ENCODE measurements at places on chromosomes 13 and 19.

DNA sequence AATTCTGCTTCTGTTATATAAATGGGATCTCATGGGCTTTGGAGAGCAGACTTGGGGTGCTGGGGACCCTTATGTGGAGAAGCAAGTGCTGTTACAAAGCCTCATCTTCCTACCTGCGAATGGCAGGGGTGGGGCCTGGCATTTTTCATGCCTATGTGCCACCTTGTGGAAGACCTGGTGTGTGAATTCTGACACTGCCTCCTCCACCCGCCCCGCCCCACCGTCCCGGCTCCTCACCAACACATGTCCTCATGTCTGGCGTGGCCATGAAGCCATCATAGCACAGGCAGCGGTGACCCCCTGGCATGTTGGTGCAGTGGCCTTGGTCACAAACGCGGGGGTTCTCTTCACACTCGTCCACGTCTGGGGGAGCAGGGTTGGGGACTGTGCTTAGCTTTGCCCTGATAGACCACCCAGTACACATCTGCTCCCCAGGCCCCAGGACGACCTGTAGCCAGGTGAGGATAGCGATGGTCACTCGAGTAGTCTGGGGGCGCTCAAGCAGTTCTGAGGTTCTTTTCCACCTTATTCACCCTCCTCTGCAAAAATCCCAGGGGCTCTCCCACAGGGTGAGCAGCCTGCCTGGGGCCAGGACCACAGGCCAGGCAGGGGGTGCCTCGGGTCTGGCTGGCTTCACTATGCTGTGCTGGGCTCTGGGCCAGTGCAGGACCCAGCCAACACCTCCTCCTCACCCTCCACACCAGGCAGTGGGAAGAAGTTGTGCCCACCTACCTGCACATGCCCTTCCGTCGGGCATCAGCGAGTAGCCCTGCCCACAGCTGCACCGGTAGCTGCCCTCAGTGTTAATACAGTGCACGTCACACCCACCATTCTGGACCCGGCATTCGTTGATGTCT lies 32.7 kb downstream of the FBN3 start:
- DNase-seq, result no peak

DNA sequence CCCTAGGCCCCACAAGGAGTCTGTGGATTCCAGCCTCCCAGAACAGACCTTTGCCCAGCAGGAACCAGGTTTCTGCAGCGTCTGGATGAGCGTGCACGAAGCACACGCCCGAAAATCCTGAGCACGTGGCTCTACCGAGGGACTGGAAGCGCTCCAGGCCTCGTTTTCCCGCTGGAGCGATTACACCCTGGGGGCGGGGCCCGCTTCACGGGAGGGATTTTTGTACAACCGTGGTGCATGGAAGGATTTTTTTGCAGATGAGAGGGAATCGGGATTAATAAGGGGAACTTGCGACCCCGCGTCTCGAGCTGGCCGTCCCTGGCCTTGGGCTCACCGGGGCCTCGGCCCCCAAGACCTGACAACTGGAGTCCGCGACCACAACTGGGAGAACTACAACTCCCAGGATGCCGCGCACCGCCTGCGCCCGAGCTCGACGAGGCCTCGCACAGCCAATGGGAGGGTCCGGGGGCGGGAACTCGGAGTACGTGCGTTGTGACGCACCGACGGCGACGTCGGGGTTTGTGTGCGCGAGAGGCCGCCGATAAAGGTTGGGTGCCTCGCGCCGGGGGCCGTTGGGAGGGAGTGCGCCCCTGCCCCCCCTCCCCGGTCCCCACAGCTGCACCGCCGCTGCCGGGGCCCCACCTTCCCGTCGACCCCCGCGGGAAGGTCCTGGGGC lies at the start of gene ZNF628:
ZNF628 (plus strand) TSS at position 518 of the 676 bp plus-strand sequence. CDS start 3,294 bp downstream, outside the sequence.
- DNase-seq, result peak; percentile 99

- no peak for DNase-seq
These were observed 4.5 kb downstream of the LACC1 start for GRCh38 chr13:43884222-43884621.

- DNase-seq, result no peak
These were observed 2.9 kb downstream of the KLF2 start for GRCh38 chr19:16327501-16327900.

DNA sequence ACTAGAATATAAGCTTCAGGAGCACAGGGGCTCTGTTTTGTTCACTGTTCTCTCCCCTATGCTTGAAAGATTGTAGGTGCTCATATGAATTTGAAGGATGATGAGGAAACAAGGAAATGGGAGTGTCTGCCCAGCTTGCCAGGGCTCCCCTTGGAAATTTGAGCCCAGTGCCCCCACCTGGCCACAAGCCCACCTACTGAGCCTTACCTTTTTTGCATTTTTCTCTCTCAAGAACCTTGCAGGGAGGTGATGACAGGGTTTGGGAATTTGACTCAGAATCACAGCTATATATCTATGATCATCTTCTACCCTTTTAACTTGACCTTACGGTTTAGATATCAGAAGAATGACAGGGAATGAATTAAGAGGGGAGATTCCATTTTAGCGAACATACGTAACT lies 33.8 kb downstream of the SERP2 start:
- no peak for DNase-seq

- no peak for DNase-seq
These were observed 45.6 kb downstream of the ZNF283 start for GRCh38 chr19:43872547-43873336.

DNA sequence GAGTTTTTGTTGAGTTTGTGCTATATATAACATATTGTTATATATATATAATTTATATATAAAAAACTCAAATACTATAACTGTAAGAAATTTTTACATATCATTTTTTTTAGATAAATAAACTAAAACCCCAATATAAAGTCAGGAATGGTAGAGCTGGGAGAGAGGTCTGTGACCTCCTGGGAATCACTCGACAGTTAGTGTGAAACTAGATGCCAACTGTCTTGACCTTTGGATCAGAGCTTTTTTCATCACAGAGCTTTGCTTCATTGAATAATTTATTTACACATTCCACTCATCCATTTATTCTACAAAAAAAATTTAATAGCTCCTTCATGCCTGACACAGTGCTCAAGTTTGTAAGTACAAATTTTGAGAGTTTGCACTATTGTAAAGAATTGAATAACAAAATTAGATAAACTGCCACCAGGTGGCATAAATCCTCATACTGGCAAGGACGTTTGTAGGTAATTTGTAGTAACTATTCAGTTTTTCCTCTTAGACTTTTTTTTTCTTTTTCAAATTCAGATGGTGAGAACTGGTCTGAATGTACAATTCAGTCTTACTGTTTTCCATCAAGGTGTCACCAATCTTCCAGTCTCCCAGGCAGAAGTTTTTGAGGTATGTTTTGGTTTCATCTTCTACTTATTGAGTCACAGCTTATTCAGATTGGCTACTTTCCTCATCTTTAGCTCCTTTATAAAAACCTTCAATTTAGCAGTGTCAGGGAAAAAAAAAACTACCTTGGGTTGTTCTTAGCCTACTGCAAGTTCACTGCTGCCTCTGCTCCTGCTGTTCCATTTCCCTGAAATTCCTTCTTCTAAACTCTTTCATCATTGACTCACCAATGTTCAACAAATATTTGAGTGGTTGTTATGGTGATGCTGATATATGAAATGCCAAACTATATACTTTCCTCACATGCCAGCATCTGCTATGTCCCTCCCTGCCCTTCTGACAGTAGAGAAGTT lies 28.7 kb downstream of the LACC1 start:
- DNase-seq, result peak; percentile 24

DNA sequence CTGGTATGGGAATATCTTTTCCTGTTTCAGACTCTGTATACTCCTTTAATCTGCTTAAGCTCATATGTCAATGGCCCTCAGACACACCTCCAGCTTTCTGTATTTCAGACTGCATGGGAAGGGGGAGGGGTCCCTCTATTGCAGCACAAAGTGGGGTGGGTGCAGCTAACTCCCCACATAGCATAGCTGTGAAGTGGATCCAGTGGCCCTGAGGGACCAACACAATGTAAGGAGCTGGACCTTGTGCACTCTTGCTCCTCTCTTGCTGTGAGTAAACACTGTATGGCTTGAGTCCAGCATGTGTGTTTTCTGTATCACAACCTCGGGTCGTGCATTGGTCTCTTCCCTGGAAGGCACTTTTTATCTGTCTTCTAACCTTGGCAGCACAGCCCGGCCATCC lies 669.9 kb downstream of the PCDH9 start:
- DNase-seq, result no peak

DNA sequence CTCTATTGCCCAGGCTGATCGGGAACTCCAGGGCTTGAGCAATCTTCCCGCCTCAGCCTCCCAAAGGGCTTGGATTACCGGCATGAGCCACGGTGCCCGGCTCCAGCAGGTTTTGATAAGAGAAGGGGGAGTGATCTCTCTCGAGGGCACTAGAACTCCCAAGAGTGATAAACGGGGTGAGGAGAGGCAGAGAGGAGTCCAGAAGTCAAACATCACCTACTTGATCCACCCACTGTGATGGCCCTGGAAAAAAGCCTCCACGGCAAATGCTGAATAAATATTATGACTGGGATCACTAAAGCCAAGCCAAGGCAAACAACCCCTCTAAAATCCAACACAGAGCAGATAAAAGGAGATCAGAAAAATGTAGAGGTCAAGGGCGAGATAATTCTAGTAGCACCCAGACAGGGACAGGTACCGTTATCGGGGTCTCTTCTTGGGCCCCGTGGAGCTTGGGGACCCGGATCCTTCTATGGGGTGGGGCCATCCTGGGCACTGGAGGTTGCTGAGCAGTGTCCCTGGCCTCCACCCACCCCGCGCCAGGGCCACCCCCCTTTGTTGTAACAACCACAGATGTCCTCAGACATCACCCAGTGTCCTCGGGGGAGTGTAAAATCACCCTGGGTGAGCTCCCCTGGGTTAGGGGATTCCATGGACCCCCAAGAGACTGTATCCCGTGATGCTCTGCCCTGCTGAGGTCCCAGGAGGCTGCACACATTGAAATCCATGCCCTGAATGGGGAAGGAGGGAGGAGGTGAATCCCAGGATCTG lies 3.7 kb upstream of the CREB3L3 start:
- no peak for DNase-seq

GRCh38 chr19:5293612-5294378 lies 46.8 kb downstream of the PTPRS start:
- no peak for DNase-seq

DNA sequence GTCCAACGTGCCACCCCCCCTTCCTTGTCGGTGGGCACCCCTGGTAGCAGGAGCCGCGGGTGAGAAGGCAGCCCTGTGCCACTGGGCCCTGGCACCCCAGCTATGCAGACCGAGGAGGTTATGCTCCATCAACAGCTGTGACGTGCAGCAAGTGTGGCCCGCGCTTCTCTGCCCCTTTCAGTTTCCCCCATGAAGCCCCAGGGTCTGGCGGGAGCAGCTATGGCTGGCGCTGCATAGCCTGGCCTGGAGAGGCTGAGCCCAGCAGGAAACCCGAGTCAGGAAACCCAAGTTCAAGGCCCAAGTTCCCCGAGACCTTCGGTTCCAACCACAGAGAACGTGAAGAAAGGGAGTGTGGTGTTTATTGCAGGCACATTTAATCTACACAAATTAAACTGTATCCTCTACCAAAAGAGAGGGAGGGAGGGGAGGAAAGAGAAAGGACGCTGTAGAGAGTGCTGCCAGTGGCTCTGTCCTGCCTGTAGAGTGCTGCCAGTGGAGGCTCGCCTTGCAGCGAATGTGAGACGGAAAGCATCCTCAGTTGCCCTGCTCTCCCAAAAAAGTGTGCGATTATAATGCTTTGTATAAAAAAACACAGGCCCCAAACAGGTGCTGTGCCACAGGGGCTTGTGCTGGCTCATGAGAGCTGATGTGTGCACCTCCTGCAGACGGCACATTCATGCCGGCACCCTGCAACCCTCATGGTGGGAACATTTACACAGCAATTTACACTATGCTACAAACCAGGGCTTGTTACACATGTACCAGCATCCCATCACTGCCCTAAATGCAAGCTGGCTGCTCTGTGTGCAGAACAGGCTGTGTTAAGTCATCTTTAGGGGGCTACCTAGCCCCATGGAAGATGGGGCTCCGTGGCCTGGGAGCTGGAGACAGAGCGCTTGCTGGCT lies 16.3 kb downstream of the POP4 start:
- no peak for DNase-seq

DNA sequence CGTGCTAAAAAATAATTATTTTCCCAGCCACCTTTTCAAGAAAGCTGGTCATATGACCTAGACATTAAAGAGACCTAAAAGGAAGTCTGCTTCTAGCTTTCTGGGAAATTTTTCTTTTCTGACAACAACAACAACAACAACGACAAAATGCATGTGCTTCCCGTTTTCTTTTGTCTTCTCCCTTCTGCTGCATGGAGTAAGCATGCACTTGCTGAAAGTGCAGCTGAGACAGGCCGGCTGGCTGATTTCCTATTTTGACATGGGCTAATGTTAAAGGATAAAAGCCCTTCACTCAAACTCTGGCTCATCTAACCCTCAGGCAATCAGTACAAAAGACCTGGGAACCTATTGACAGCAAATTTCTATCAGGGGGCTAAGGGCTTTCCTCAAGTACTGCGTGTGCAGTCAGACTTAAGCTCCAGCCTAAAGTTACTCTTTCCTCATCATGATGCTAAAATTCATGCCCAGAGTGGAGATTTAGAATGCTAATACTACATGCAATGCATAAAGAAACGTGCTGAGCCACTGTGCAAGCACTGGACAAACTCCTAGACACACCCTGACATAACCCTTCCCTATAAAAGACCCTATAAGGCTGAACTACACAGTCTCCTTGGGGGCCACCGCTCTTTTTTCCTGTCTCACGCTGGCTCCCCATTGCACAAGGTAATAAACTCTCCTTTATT lies 811.1 kb downstream of the UQCRFS1 start:
- DNase-seq, result no peak

- DNase-seq, result no peak
These were observed 5.3 kb downstream of the SPPL2B start for GRCh38 chr19:2333807-2334211.

DNA sequence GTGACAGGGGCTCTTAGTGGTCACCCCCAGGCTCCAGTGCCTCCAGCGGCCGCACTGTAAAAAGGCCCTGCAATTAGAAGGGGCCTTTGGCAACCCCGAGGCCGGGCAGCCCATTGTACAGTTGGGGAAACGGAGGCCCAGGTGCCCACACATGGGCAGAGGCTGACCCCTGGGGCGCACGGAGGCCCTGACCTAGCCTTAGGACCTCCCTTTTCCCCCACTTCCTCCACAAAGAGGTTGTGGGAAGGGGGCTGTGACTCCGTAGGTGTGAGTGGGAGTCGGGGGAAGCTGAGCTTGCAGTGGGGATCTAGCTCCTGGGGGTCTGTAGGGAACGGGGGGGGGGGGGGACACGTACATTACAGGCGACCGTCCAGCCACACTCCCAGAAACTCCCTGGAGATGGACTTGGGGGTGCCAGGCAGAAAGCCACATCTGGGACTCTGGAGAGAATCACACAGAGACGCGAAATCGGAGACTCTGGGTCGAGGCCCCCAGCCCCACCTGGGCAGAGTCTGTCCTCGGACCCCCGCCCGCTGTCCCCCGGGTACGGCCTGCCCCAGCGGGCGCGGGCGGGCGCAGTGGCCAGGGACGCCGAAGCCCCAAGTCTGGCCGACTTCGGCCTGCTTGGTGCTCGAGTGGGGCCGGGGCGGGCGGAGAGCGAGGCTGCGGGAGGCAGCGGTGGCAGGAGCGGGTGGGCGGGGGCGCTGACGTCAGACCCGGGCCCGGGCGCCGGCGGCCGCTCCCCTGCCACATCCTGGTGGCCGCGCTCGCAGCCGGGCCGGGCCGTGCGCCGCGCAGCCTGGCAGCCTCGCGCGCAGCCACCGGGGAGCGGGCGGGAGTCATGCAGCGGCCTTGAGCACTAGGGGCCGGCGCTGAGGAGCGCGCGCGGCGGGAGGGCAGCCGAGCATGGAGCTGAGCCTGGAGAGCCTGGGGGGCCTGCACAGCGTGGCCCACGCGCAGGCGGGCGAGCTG lies at the start of gene ONECUT3:
ONECUT3 (plus strand) TSS at position 750 of the 972 bp plus-strand sequence; CDS start at position 907, 157 bp downstream.
- DNase-seq, result no peak
